ENCODE measurements at places on chromosomes 13 and 19.

- no peak for DNase-seq
Measured at GRCh38 chr19:4089400-4089908, 22.8 kb upstream of the ZBTB7A start.

DNA sequence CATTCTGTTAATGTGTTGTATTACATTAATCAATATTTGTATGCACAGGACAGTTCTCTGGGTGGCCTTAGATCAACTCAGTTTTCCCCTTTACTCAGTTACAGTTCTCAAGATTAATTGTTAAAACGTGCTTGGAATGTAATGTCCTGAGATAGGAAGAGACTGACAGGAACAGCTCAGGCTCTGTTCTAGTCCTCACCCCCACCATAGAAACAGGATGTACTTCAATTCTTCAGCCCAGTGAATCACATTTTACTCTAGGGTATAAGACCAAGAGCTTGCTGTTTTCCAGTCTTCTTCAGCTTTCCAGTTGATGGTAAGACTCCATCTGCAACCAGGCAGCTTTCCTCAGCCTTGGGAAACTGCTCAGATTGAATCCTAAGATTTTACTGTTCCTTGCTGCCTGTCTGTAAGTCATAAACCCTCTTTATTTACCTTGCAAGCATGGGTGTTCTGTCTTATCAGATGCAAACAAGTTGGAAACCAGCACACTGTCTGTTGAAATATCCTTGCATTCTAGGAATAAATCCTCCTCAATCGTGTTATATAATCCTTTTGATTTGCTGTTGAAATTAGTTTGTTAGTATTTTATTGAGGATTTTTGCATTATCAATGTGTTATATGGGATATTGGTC, 836.9 kb upstream of the PCDH9 start:
- DNase-seq = no peak

DNA sequence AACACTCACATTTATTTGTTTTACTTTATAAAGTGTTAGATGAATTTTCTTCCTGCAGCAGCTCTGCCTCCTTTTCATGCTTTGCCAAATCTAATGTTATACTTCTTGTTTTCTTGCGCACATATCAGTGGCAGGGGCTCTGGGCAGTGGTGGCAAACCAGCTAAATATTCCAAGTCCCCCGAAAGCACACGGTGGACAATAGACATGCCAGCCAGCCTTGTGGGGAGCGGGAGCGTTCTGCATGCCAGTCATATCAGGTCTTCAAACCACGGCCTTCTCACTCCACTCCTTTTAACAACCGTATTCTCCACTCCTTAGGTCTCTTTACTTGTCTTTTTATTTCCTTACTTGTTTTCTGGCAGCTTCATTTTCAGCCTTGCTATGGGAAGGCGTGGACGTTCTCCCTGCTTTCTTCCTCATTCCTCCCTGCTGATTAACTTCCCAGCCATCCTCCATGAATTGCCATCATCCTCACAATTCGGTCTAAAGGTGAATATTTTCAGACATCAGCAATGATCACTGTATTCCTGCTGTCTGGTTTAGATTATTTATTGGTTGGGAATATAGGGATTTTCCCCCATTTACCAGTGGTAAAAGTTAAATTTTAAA, 77.1 kb upstream of the WASF3 start:
- no peak for DNase-seq

DNA sequence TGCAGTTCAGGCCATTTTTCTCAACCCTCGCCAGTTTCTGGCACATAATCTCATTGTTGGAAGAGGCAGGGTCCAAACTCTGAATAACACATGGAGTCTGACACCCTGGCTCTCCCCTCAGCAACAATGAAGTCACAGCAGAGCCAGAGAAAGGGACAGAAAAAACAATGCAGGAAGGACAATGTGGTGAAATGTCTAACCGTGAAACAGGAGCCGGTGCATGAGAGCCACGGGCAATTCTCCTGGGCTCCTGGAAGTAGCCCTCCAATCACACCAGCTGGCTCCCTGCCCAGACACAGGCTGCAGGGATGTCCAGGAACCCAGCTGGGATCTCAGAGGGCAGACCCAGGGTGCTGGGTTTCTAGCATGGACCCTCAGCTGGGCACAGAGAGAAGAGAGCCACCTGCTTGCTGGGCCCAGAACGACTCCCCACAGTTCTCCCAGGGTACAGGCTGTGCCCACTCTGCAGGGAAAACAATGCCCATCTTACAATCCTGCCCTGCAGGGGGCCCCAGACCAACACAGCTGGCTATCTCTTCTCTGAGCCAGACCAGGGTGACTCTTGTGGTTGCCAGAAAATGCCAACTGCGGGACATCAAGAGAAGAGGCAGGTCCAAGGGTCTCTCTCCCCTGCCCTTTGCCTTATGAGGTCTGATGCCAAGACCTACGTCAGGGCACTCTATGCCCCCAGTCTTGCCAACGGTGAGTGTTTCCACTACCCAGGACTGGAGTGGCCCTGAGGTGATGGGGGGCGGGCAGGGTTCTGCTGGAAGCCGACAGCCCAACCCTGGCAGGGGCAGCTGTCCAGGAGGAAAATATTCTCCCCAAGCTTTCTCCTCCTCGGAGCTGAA, 64.5 kb downstream of the CEBPG start:
- peak; percentile 24 for DNase-seq

DNA sequence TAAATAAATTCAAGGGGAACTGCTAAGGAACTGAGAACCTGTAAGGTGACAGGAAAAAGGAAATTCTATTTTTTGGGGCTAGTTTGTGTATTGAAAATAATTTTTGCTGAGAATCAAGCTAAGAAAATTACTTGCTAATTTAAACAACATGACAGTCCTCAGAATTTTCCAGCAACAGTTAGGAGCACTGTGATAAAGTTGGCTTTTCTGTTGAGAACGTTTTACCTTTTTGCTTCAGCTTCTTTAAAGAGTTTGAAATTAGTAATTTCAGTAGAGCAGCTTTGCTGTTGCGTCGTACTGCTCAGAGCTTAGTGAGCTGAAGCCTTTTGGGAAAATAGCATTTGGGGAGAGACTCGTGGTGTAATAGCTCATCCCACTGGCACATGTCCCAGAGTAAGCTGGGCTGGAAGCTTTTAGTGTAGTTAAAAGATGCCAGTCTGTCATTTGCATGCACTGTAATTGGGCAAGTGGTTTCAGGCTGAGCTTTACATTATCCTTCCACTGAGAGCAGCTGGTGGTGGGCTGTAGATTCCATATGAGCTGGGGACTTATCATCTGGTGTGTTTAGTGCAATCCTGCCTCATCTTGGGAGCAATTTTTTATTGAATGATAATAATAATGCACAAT, 69.8 kb downstream of the LRCH1 start:
- peak; percentile 29 for DNase-seq

DNA sequence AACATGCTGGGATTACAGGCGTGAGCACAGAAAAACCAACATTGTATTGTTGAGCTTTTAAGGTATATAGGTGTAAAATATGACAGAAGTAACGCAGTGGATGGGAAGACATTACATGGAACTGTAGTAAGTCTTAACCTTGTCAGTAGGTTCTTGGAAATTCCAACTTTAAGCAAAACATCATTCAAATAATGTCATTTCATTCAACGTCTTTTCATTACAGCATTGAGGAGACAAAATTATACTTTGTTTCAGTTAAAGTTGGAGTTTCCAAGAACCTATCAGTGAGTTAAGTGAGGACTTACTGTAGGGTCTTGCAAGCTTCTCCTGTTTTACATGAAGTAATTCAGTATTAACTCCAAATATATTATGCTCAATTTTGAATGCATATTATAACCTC, 27.0 kb upstream of the GPR183 start:
- no peak for DNase-seq

- no peak for DNase-seq
Measured at GRCh38 chr13:66033924-66034323, 1196.2 kb downstream of the PCDH9 start.
